ENCODE measurements at places on chromosomes 4 and X.
A peak's percentile ranks its signal among the peaks of the same experiment; 100 is the strongest.

DNA sequence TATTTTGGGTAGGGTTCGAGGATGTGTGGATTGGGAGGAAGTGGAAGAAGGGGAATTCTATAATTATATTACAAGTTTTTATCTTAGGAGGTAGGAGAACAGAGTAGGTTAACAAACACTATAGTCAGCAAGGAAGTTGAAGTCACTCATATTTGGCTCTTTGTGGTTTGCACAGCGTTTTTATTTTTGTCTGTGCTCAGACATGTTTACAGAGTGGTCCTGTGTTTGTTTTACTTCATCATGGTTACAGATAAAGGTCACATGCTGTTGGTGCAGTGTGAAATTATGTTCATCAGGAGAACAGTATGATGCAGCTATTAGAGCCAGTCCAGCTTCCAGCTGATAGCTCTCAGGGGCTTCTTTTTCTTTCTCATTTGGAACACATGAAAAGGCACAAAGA is 299.9 kb upstream of the SFRP2 start:
- DNase-seq: no peak

DNA sequence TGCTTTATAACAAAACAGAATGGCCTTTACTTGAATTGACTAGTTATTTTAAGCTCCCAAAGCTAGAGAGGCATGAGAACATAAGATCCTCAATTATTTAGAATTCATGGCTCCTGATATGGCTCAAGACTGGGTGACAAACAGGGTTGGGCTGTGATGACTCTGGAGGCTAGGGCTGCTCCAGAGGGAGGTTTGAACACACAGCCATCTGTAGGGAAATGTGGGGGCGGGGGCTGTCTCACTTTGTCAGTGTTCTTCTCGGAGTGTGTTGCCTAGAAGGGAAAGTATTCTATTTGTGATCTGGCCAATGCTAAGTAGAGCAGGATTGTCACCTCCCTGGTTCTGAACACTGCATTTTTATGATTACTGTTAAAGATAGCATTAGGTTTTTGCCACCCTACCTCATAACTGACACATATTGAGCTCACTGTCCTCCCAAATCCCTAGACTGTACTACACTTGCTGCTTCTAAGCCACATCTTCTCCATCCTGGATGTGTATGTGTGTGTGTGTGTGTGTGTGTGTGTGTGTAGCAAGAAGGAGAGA is 45.9 kb downstream of the VSIG4 start:
- no peak for DNase-seq

GRCh38 chr4:110988722-110989121 is 365.8 kb upstream of the PITX2 start:
- DNase-seq: no peak

DNA sequence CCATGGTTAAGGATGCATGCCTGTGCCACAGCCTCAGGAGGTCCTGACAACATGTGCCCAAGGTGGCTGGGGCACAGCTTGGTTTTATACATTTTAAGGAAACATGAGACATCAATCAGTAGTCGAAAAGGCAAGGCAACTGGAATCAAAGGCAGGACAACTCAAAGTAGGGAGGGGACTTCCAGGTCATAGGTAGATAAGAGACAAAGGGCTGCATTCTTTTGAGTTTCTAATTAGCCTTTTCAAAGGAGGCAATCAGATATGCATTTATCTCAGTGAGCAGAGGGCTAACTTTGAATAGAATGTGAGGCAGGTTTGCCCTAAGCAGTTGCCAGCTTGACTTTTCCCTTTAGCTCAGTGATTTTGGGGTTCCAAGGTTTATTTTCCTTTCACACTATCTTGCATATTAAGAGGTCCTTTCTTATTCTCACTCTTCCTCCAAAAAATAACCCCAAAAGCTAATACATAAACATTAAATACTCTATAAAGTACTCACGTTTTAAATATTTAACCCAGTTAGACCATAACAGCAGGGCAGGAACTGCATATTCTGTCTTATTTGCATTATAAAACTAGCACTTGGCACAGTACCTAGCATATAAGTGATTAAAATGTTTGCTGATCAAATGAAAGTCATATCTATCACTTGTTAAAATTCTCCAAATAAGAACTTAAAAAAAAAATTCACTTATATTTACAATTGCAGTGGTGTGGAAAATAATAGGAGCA is 36.3 kb upstream of the UGT8 start:
- DNase-seq: no peak

DNA sequence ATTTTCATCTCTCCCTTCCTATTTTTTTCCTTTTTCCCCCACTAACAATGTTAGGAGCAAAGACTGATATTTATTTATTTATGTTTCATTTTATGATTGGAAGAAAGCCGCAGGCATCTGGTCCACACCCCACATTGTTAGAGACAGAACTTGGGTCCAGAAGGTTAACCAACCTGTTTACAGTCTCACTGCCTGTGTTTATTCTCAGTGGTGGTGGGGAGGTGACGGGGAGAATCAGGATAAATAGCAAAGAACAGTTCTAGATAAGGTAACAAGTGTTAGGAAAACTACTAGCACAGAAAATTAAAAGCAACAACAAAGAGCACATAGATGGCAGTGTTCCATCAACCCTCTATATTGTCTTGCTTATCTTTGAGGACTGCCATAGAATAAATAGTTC is 301.7 kb upstream of the DIPK2B start:
- no peak for DNase-seq

DNA sequence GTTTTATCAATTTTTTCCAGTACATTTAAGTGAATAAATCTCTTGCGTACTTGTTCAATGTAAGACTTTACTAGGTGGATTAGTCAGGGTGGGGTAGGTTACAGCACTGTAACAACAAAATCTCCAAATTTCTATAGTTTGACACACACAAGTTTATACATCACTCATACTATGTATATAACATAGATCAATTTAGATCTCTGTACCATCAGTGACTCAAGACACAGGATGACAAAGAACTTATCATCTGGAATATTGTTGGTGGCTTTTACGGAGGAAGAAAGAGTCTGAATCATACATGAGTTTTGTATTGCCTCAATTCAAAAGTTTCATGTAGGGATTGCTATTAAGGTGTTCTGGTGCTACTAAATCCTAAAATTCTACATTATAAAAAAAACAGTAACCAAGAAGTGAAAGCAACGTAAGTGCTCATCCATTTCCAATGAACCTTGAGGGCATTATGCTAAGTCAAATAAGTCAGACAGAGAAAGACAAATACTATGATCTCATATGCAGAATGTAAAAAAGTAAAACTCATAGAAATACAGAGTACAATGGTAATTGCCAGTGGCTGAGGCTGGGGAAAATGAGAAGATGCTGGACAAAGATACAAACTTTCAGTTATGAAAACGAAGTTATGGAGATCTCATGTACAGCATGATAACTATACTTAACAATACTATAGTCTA is 98.0 kb upstream of the DKK2 start:
- DNase-seq: no peak

DNA sequence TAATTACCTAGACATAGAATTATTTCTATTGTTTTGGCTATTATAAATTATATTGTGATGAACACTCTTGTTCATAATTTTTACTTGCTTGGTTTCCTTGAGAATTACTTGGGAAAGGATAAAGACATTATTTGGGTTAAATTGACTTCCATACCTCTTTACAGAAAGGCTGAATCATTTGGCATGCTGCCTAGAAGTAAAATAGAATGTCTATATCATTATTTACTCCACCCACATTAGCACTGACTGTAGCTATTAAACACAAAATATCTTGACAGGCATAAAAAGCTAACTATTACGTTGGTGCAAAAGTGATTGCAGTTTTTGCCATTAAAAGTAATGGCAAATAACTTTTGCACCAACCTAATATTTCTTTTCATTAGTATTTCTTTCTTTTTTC is 29.7 kb upstream of the ADH6 start:
- DNase-seq: no peak

DNA sequence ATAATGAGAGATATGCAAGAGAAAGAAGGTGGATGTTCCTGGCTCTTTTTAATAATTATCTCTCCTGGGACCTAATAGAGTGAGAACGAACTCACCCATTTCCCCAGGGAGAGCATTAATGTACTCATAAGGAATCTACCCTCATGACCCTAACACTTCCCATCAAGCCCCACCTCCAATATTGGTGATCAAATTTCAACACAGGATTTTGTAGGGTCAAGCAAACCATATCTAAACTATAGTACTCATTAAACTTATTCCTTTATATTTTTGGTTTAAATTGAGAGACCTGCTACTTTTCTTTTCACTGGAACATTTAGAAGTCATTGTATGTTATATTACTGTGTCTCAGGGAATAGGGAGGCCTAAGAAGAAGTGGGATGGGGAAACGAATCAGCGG is 2.6 kb downstream of the UGT2A3 start:
- DNase-seq: no peak

DNA sequence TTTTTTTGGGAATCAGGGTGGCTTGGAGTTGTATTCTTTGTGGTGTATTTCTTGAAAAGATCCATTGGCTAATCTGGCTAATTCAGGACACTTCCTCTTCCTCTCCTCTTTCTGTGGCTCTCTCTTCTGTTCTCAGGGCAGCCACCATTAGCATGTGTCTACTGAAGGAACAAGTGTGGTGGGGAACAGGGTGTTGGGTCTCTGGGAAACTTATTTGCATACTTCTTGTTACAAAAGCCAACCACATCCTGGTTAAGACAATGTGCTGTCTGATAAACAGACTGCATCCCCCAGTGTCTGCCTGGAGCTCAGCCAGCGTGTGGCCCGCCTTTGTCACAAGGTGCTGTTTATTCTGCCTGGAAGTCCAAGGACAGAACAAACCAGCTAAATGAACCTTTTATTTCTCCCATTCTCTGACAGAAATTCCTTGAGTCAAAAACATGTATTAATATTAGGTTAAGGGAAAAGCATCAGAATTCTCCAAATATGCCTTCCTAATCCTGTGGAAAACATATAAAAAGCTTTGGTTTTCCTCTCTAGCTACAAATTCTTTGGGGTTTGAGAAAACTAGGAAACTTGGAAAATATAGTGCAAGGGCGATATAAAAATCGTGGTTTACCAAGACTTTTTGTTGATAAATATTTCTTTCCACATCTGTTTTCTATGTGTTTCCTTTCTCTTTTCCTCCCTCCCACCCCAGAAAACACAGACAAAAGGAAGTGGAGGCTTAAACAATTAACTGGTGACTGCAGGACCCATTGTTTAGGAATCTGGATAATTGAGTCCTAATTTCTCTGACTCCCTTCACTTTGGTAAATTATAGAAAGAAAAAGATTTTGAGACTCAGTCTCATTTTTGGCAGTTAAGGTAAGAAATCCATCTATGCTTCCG is 203.6 kb downstream of the SPRY1 start:
- DNase-seq: no peak

DNA sequence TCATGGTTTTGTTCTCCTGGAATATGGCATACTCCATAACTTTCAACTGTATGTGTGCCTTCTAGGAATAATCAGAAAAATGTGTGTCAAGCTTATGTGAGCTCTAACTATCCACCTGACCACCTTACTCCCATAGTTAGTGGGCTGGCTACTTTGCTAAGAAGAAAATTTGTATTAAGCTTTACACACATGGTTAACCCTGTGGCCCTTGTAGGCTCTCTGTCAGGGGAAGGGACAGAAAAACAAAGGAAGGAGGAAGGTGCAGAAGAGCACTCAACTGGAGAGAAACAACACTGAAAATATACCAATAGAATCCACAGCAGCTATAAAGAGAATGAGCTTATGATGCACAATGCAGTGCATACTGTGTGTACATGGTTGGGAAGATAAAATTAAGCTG is 84.6 kb downstream of the PPP3CA start:
- no peak for DNase-seq

DNA sequence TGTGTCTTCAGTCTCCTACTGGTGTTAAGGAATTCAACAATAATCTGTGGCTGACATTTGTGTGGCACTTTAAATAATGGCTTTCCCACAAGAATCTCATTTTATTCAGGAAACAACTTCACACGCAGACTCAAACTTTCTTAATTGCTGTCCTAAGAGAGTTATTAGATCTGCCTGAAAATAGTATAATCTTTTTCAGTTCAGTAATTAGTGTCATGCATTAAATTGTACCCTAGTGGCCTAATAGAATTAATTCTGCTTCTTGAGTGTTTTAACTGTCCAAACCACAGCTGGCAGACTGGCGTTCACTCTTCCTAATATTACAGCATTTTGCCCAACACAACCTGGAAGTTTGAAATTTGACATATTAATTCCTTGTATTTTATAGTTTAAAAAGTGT is 107.1 kb downstream of the GRIA2 start:
- no peak for DNase-seq

GRCh38 chr4:175070444-175070843 is 152.3 kb downstream of the ADAM29 start:
- no peak for DNase-seq

- DNase-seq: no peak
Measured at GRCh38 chr4:117784266-117784665, 250.0 kb upstream of the NDST3 start.

- no peak for DNase-seq
Measured at GRCh38 chr4:182492423-182492822, 249.2 kb downstream of the TENM3 start.

DNA sequence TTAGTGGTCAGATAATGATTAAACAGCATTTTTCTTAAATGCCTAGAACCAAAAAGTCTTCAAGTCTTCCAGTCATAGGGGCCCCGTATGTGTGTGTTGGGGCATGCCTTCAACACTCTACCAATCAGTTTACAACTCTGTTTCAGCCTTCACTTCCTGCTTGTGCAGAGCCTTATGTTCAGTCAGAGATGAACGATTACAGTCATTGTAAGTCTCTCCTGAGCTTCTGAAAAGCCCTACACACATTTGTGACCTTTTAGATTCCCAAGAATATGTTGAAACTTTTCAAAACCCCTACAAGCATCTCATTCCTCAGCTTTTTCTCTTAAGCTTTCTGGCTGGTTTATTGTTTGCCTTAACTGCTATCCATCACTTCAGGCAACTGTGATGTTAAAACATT is 591.2 kb downstream of the ZNF674 start:
- no peak for DNase-seq

GRCh38 chr4:13733817-13734216 is 106.3 kb upstream of the BOD1L1 start:
- DNase-seq: peak; percentile 5

DNA sequence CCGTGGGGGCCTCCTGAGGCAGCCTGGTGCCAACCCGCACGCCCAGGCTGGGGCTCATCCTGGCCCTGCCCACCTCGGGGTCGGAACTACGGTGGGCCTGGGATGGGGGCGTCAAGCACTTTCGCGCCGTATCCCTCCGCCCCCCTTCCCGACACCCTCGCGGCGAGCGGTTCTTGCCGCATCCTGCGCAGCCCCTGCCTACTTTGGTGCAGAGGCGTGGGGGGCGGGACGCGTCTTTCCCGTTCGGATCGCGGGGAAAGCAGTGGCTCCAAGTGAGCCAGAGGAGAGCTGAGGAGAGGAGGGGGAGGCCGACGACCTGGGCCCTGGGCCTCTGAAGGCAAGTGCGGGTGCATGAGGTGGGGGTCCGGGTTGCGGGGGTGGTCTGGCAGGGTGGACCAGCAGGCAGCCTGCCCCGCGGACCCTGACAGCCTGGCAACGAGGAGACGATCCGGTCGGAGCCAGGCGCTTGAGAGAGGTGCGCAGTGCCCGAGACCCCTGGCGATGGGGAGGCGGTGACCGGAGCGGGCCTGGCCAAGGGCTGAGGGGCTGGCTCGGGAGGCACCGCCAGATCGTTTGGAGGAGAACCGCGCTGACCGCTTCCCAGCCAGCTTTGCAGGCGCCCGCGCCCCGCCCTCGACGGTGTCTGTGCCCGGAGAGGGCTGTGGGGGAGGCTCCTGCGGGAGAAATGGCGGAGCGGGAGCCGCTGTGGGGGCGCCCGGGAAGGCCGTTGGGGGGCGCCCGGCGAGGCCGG is at the start of gene GPRASP2:
TSS of gene GPRASP2 (plus strand) at position 233 of the 751 bp plus-strand sequence. CDS start 2,422 bp downstream, outside the sequence.
- DNase-seq: no peak

GRCh38 chrX:107731831-107732502 is 43.6 kb downstream of the TSC22D3 start:
- no peak for DNase-seq
